Kidney glomerular epithelial cell (primary cell): ENCODE measurements at places on chromosomes 5 and 9.

DNA sequence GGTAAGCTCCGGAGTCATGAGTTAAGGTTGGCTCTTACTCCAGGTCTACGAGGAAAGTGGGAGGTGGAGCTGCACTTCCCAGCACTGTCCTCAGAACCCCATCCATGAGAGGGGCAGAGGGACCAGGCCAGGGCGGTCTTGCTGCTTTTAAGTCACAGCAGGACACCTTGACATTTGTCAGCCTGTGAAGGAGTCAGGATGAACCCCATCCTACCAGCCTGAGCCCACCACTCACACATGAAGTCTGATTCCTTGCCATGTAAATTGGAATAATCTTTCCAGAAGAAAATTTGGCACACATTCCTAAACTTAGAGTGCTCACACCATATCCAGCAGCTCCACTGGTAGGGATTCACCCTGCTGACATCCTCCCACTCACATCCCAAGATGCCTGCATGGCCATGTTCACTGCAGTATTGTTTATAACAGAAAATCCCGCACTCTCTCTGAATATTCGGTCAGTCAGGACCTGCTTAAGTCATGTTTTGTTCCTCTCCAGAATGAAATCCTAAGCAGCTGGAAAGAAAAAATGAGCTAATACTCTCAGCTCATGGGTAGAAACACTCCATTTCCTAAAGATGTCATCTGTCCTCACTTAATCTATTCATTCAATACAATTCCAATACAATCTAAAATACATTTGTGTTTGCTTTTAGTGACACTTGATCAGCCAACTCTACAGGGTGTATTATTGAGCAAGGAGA, 79.3 kb upstream of the COL5A1 start:
- no peak for DNase-seq

DNA sequence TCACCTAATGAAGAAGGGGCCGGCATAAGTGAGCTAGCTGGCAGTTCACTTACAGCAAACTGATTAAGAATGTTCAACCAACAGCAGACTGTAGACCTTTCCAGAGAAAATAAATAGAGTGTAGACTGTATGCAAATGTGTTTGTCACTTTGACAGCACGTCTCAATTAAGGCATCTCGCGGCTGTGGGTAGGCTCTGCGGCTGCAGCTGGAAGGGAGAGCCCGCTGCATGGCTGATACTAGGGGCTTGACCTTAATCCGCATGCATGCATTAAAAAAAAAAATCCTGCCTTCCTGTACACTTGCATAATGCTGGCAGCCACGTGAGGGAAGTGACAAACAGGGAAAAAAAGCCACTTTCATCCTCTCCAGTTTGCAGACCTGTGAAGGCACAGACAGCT, 82.3 kb downstream of the CRB2 start:
- no peak for DNase-seq

- DNase-seq = peak; percentile 39
Observed at GRCh38 chr5:75049456-75050351, 2.7 kb downstream of the GCNT4 start.

- no peak for DNase-seq
Observed at GRCh38 chr9:91942201-91942600, 7.8 kb downstream of the ROR2 start.

DNA sequence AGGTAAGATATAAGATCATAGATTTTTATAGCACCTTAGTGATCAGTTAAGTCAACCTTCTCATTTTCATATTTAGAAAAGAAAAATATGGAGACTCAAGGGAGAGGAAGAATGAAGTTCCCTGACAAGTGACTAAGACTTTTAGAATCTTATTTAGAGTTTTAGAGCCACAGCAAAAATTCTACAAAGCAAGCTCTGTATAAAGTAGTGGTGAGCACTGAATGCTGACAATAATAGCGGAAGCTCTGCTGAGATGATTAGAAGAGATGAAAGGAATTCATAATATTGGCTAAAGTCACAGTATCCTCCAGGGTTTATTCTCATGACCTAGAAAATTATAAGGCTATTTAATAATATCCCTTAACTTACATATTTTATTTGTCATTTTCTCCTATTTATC, 316.0 kb downstream of the PDE4D start:
- DNase-seq = no peak

GRCh38 chr9:84756171-84756570, 86.6 kb downstream of the NTRK2 start:
- DNase-seq = no peak

GRCh38 chr9:137583957-137584356, 5.2 kb upstream of the DPH7 start:
- DNase-seq = no peak

- DNase-seq = no peak
Observed at GRCh38 chr5:139828207-139828895, 32.7 kb downstream of the PSD2 start.

DNA sequence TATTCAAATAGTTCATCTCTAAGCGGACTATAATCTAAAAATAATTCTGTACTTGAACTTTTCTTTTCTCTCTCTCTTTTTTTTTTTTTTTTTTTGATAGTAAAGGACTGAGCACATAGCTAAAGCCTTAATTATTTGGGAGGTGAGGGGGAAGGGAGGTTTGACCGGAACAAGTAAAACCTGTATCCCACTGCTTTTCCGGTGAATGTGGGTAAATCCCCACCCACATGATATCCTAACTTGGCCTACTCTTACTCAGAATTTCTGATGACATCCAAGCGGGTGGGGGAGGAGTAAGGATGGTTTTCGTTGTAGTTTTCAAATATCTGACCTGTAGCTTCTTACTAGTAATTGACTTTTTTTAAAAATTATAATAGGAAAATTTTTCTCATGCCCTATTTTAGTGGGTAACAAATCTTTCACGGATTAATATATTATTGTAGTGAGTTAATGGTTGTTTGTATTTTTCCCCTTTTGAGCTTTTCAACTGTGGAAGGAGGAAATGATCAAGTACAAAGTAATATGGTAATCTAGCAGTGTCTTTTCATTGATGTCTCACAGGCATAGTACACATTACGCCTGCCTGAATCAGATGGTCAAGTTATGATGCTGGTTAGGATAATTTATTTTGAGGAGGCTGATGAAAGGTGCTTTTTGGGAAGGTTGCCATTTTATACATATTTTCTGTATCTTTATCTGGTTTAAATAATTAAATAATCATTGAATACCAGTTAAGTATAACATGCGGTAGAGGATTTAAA, 2.2 kb upstream of the ELL2 start:
- DNase-seq = no peak

DNA sequence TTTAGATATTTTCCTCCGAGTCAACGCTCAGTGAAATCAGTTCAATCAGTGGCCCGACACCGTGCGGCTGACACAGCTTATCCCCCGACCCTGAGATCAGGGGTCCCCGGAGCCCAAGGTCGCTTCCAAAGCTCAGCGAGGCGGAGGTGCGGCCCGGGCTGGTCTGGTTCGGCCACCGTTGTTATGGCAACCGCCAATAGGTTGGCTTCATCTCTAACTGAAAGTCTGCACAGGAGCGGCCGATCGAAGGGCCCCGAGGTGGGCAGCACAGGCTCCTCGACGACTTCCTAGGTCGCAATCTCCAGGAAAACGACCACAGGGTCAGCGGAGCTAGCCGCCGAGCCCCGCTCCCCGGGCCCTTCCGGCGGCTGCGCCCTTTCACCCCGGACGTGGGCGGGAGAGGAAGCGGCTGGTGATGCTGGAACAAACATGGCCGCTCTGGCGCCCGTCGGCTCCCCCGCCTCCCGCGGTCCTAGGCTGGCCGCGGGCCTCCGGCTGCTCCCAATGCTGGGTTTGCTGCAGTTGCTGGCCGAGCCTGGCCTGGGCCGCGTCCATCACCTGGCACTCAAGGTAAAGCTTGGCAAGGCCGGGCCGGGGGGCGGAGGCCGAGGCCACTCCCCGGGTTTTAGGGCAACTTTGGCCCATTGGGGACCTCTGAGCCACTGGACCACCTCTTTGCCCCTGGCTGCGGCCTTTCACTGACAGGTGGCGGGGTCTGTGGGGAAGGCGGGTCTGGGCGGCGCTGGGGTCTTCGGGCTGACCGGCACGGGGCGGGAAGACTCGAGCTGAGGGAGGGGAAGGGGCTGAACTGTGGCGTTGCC, at the start of gene GPR107:
TSS of gene GPR107 (plus strand) at position 403 of the 821 bp plus-strand sequence. CDS start at position 430, 27 bp downstream.
- DNase-seq = peak; percentile 55

GRCh38 chr9:107218829-107219485, 64.1 kb upstream of the RAD23B start:
- DNase-seq = no peak

GRCh38 chr9:6907772-6908381, 150.1 kb downstream of the KDM4C start:
- DNase-seq = peak; percentile 53

DNA sequence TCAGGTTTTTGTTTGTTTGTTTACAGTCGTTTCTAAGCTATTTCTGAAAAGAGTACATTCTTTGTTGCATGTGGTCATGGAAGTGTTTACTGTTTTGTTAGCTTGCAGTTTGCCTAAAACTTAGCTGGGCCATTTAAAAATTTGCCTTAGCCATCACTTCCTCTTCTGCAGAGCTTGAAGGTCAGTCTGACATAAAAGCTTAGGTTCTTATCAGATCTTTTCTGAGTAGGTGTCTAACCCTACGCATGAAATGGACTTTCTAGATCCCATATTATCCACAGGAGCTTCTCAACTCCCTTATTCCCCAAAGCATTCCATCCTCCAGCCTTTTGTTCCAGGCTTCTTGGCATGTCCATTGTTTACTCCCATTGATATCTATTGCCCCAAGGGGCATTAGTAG, 90.3 kb downstream of the AP3B1 start:
- DNase-seq = no peak

- no peak for DNase-seq
Observed at GRCh38 chr5:28967848-28968247, 1929.5 kb upstream of the CDH9 start.

DNA sequence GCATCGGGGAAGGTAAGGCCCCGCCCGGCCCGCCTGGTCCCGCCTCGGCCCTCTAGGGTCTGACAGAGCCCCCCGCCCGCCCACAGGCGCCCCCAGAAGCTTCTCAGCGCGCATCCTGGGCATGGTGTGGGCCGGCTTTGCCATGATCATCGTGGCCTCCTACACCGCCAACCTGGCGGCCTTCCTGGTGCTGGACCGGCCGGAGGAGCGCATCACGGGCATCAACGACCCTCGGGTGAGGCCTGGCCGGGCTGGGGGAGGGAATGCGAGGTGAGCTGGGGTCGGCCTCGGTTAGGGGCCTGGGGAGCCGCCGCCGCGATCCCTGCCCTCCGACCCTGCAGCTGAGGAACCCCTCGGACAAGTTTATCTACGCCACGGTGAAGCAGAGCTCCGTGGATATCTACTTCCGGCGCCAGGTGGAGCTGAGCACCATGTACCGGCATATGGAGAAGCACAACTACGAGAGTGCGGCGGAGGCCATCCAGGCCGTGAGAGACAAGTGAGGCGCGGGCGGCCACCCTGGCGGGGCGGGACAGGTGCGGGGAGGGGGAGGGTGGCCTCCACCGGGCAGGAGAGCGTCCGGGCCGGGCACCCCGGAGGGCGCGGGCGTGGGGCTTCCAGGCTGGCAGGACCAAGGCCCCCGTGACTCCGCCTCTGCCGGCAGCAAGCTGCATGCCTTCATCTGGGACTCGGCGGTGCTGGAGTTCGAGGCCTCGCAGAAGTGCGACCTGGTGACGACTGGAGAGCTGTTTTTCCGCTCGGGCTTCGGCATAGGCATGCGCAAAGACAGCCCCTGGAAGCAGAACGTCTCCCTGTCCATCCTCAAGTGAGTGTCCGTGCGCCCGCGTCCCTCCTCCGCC, 7.1 kb downstream of the LRRC26 start:
- DNase-seq = no peak

DNA sequence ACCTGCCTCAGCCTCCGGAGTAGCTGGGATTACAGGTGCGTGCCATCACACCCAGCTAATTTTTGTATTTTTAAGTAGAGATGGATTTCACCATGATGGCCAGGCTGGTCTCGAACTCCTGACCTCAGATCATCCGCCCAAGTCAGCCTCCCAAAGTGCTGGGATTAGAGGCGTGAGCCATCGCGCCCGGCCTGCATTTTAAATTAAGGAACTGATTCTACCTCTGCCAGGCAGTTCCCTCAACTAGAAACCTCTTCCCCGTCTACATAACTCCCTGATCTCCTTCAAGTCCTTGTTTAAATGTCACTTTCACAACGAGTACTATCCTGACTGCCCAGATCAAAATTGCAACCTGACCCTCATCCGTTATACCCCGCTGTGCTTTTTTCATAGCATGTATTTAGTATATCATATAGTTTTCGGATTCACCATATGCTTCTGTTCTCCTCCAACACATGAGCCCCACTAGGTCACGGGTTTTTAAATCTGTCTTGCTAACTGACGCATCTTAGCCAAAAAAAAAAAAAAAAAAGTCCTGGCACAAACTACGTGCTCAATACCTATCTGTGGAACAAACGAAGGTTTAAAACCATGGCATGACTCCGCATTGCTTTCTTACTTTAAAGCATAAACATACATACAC, 858 bp upstream of the SOWAHA start:
- DNase-seq = no peak

GRCh38 chr9:37986771-37987258, 82.2 kb downstream of the SHB start:
- DNase-seq = no peak

DNA sequence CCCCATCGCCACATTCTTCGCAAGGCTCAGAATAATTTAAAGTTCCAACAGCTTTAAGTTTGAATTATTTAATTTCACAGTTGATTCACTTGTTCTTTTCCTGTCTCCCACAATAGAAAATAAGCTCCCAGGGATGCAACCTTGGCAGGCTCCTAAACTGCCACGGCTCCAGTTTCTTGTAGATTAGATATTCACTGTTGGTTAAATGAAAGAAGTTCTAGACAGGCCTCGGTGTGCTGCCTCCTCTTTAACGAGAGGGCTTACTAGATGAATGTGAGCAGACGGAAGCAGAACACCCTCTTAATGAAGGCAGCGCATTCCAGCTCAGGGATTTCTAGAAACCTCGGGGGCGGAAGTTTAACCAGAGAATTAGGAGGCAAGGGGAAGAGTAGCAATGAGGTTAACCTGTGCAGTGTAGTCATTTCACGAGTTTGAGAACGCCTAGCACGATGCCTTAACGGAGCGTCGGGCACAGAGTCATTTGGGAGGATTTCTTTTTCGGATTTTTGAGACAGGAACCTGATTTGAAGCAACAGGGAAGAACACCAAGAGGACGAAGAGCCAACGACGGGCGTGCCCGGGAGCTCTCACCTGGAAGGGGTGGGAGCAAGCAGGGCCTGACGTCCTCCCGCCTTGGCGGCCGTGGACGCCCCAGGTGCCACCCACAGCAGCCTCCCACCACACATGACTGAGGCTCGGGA, 637 bp upstream of the SMC5 start:
- DNase-seq = peak; percentile 48

DNA sequence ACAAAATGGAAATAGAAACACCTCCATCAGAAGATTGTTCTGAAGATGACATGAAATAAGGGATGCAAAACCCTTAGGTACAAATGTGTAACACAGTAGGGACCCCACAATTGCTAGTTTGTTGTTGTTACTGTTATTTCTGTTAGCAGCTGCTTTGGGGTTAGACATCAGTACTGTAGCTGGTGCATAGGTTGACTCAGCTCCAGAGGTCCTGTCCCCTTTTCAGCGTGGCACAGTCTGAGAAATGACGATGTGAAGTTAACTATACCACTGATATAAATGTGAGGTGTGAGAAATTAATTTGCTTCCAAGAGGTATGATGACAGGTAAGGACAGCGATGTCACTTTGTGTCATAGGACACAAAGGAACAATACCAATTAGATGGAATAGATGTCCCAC, 384.6 kb upstream of the KLF4 start:
- no peak for DNase-seq
